NCI-H524 treated with DMSO at 0.1 percent for 48 hours (cell line): ENCODE measurements at places on chromosomes 16 and 17.
A peak's percentile ranks its signal among the peaks of the same experiment; 100 is the strongest.

GRCh38 chr16:35573407-35573806 is 2114.0 kb downstream of the TP53TG3F start:
- DNase-seq = no peak

GRCh38 chr16:70705056-70705455 is 19.2 kb upstream of the MTSS2 start:
- no peak for DNase-seq

DNA sequence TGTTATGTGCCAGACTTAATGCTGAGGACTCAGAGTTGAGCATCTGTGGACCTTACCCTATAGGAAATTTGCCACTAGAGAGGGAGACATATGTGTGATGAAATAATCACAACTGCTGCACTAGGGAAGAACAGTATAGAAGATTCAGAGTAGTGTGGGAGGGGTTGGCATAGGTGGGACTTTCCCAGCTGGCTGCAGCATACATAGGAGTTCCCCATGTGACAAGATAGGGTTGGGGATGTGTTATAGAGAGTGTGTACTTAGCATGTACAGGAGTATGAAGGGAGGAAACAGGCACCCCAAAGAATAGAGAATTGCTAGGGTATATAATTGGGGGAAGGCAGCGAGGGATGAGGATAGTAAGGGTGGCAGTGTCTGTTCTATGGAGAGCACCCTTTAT is 2.9 kb downstream of the NUP93 start:
- DNase-seq = no peak

DNA sequence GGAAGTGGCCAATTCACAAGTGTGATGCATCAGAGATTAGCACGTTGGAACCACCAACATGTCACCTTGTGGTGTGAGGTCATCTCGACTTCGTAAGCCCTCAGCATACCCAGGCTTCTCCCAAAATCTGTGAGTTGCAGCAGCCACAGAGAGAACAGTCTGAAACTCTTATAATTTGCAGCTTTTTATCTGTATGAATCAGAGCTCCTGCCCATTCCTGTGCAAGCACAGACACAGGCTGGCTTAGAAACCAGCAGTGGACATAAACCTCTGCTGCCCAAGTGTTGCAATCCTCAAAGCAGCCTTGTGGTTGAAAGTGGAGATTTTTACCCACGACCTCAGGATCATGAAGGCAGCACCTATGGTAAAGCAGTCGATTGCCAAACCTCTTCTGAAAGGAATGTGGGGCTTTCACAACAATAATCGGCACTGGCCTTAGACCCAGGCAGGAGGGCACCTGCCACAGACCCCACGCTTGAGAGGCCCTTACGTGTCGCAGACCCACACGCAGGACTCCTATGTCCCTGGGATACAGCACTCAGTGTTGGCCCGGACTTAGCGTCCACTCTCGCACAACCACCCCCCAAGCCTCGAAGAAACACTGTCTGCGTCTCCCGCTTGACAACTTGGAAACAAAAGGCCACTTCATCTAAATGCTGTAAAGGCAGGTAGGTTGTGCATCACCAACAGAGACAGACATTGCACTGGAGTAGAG is 24.5 kb upstream of the OSGIN1 start:
- DNase-seq = no peak

GRCh38 chr16:73743665-73744496 is 552.7 kb upstream of the PSMD7 start:
- DNase-seq = no peak

GRCh38 chr17:78130437-78131101 is at the start of gene TMC8:
Gene TMC8, plus strand, starts transcription at chr17:78130771. Its CDS starts 818 bp downstream, at chr17:78131589.
- DNase-seq = no peak

DNA sequence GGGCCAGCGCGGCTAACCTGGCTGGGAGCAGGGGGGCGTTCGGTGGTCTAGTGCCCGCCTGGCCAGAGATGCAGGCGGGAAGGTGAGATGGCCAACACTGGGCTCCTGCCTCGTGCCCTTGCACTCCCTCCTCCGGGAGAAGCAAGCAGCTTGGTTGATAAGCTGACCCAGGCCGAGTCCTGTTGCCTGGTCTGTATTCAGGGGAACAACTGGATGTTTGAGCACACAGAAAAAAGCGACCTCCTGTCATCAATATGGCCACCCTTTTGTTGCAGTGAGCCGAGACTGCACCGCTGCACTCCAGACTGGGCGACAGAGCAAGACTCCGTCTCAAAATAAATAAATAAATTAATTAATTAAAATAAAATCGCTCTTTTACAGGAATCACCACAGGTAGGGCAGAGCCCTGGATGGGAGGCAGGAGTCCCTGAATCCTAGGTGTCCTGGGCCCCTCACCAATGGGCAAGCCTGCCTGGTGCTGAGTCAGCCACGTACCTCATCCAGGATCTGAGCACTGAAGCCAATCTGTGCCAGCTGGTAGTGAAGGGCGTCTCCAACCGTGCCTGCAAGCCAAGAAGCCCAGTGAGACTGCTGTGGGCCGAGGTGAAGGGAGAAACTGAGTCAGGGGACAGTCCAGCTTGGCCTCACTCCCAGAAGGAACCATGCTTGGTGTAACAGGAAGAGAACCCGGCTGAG is 31.8 kb downstream of the HASPIN start:
- DNase-seq = no peak

DNA sequence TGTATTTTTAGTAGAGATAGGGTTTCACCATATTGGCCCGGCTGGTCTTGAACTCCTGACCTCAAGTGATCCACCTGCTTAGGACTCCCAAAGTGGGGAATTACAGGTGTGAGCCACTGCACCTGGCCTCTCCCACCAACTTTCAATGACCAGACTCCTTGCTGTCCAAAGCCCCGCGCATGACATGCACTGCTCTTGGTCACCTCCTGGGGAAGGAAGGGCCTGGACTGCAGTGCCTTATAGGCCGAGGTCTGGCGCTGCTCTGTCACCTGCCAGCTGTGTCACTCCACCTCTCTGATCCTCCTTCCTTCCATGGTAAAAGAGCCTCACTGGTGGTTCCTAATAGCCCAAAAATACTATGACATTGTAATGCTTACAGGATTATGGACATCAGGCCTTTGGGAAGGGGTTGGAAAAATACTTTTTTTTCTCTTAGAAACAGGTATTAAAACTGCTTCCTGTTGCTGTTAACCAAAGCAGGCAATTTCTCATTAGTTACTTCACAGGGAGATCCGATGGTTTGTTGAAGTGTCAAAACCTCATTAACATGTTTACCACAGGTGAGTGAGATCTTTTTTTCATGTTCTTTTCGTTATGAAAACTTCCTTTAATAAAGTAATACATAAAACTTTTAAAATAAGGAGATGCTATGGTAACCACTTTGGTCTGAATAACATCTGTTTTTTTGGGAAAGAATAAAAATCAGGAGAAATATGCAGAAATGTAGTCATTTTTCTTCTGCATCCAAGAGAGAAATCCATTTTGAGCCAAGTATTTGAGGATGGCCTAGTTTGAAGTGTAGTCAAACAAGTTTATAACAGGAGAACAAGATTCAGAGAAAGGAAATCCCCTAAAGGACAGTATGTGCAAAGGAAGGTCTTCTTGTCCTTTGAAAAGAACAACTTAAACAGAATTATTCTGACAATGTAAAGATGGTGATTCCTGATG is 35.5 kb downstream of the GRB7 start:
- no peak for DNase-seq

GRCh38 chr16:14487579-14487978 is 142.5 kb downstream of the PARN start:
- no peak for DNase-seq

- DNase-seq = no peak
Measured at GRCh38 chr16:66842765-66843164, 1.4 kb upstream of the CA7 start.

DNA sequence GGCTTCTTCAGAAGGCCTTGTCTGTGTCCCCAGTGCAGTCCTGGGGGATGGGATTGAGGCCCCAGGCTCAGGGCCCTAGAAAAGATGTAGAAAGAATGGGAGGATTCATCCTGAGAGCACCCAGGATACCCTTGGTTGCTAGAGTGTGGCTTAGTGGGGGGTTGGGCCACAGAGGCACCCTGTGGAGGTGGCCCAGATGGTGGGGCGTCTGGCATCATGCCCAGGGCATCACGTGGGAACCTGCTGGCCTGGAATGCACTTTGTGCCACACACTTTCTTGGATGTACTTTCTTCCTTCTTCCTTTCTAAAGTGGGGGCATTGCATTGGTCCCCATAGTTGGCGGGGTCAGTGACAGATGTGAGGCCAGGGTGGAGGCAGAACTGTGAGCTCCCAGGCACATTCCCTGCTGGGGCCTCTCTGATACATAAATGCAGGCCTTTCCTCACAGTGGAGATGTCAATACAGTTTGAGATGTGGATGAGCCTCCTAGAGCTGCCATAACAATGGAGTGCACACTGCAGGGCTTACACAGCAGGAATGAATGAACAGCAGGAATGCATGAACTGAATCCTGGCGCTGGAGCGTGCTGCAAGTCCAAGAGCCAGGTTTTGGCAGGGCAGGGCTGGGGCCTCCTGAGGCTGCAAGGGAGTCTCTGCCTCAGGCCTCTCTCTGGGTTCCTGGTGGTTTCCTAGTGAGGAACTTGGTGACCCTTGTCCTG is 43.3 kb downstream of the MGAT5B start:
- peak; percentile 96 for DNase-seq

- no peak for DNase-seq
Measured at GRCh38 chr17:33234930-33235685, 58.0 kb downstream of the ASIC2 start.

- DNase-seq = no peak
Measured at GRCh38 chr17:66915204-66915611, 49.3 kb upstream of the CACNG4 start.

- no peak for DNase-seq
Measured at GRCh38 chr17:67717192-67717623, 528 bp upstream of the NOL11 start.

DNA sequence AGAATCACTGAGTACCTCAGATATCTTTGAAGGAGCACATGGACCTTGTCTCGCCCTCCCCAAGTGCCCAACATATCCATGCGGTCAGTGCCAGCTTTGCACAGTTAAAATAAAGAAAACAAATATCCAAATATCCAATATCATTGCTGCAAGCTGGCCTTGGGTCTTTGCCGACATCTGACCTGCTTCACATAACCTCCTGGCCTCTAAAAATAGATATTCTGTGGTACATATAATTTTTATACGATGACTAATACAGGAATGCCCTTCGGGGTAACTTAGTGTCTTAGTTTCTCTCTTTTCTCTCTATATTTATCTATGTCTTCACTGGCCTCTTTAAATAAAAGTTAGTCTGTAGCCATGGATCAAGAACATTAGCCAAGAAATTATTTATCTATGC is 67.8 kb downstream of the MAF start:
- DNase-seq = no peak

DNA sequence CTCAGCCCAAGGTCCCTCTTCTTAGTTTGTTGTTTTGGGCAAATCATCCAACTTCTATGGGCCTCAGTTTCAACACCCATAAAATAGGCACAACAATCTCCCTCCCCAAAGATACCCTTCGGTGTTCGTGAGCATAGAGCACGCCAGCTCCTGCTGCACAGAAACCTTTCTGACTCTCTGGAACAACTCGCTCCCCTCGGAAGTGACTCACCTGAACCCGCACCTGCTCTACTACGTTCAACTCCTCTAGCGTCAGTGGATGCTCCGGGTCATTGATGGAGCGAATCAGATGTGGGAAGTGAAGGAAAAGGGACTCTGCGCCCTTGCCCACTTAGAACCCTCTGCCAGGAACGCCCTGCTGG is 445 bp downstream of the CIAO2B start:
- DNase-seq = no peak

- peak; percentile 41 for DNase-seq
Measured at GRCh38 chr16:88649195-88649923, 1.5 kb downstream of the CYBA start.

DNA sequence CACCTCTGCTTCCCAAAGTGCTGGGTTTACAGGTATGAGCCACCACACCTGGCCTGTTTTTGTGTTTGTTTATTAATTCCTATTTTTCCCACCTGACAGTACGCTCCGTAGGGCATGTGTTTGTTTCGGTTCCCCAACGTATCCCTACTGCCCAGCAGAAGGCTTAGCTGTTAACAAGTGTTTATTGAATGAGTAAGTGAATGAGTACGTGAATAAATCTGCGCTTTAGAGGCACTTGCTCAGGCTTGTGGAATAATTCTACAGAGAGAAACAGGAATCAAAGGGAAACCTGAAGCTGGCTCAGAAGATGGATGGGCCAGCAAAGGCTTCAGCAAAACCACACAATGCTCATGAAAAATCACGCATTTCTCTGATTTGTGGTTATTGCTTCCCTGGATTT is 647.9 kb downstream of the MAF start:
- no peak for DNase-seq

DNA sequence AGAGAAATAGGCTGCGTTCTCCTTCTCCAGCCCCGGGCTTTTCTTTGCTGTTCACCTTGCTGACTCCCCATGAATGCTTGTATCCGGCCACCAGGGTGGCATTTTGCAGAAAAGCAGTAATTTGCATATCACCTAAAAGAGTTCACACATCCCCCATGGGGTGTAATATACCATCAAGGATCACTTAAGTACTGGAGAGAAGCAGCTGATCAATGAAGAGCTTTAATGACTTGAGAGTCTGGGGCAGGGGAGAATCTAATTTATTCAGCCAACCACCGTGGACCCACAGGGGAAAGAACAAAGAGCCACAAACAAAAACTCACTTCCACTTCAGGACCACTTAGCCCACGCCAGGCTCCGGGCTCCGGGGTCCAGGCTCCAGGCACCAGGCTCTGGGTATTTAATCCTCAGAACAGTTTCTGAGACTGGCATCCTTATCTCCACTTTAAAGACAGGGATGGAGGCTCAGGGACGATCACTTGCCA is 33.9 kb upstream of the SEC14L1 start:
- no peak for DNase-seq

GRCh38 chr17:9899280-9900043 is 5.6 kb downstream of the RCVRN start:
- DNase-seq = no peak

DNA sequence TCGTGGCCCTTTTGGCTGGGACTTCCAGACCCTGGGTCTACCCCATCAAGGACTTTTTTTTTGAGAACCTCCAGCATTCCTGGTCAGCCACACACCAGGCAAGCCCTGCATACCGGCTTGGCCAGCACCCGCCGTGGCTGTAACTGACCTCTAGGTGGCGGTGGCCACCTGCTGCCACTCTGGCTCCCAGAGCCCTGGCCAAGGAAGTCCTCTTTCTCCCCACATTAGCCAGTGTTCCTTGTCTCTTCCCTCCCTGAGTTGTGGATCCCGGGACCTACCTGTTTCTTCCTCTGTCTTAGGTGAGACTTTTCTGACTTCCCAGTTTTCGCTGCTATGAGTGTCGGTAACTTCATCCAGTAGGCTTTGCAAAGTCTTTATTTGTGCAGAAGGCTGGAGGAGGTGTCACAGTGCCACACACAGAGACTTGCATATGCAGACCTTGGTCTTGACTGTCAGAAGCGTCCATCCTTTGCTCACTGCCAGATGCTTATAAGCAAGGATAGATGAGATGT is 348.3 kb downstream of the CPPED1 start:
- no peak for DNase-seq

GRCh38 chr17:42277342-42277712 is 1.1 kb upstream of the STAT5B start:
- DNase-seq = no peak
